ENCODE measurements at places on chromosomes 3 and 15.

- DNase-seq, result no peak
Measured at GRCh38 chr3:41125258-41125657, 74.0 kb upstream of the CTNNB1 start.

DNA sequence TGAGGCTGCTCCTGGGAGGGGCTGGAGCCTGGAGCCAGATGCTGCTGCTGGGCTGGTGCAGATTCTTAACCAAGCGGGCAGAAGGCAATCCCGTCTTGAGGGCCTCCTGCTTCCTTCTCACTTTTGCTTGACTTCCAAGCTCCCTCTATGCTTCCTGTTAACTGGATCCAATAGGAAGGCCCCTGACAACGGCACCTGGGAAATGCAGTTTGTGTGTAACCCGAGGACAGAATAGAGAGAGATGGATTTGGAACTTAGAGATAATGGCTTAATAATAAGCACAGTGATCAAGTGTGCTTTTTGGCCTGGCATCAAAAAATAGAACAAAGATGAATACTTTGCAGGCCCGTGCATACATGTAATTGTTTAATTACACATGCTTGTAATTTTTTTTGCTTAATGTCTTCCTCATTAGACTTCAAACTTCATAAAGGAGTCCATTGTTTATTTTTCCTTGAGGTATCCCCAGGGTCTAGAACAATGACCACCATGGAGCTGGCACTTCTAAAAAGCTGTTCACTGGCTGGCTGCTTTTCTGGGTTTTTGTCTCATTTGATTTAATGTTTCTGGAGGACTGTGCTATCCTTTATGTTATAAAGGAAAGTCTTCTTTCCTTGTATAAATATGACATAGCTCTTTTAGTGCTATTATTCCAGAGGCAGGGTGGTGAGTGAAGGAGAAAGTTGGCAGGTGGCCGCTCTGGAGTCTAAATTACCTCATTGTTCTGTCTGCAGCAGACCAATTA, 63.3 kb upstream of the MITF start:
- no peak for DNase-seq

GRCh38 chr3:68287101-68287500, 632.7 kb upstream of the SUCLG2 start:
- no peak for DNase-seq

DNA sequence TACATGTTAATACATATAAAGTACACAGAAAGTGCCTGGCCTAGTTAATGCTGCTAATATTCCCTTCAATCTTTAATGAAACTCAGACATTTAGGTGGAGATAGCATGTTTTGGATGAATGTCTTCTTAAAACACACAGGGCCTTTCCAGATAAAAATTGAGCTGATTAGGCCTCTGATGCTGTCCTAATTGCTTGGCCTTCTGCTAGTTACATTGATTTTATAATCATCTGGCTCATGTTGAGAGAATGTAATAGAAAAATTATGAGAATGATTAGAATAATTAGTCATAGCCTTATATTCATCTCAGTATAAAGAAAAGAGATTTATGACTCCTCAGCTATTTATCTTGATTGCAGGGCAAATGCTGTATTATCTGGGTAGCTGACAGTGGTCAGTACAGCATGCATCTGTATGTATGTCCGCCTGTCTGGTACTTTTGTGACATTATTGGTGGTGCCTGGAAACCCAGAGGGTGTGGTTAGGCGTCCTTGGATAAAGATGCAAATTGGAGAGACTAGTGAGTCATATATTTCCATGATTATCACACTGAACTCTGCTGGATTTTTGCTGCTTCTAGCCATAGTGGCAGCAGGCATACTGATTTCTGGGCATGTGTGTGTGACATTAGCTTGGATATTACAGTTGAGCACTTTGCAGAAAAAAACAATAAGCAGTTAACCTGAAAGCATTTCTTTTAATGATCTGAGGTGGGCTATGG, 120.8 kb downstream of the FEZF2 start:
- DNase-seq, result no peak

DNA sequence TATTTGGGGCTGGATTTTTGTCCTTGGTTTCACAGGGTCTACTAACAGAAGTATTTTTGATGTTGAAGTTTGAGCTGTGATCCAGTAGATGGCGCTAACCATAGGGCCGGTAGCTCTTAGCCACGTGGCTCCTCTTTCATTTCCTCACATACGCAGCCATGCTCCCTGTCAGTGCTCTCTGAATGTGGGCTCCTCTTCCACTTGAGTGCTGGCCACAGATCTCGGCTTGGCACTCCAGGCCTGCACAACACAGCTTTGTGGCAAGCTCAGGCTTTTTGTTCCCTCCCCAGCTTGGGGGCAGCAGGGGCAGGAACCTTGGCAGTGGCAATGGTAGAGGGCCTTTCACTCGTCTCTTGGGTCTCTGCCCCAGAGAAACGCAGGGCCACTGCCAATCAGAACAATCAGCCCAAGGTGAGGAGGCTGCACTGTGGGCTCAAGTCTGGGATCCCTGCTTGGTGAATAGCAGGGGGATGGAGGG, 18.6 kb upstream of the DNAAF4 start:
- peak; percentile 25 for DNase-seq

DNA sequence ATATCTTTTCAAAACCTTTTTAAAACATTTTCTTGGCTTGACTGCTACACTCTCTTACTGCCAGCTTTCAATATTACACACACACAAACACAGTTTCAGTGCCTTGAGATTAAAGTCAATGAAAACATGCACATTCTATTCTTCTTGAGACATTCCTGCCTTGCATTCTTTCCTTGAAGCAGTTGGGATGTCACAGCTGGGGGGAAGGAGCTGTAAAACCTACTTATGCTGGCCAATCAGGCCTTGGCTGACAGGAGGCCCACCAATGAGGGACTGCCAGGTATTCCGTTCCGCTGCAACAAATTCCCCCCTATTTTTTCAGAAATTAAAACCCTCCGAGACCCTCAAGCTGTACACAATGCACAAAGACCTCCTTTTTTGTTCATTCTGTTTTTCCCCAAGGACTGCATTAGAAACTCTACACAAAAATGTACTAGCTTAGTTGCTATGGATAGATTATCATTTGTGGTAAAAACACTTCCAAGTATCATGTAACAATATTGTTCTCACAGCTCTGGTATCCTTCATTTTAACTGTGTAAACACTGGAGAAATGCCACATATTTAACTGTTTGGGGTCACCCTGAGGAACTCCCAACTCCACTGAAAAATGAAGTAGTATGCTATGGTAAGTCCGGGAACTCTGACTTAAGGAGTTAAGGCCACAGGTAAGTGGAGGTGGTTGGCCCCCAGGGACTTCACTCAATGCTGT, 18.5 kb downstream of the FSTL1 start:
- DNase-seq, result no peak

DNA sequence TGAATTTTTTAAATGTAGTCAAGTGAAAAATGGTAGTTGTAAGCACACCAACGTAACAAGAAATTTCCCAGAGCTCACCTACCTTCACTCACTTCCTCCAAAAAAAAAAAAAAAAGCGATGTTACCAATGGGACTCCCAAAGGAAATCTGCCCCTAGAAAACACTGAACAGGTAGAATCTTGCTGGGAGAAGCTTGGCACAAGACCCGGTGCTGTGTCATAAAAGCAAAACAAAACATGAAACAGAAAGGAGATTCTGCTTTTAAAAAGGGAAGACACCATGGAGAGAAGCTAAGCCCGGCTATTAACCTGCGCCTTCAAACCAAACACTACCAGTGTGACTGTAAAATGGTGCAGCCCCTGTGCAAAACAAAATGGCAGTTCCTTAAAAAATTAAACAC, 40.5 kb downstream of the PGPEP1L start:
- DNase-seq, result no peak

DNA sequence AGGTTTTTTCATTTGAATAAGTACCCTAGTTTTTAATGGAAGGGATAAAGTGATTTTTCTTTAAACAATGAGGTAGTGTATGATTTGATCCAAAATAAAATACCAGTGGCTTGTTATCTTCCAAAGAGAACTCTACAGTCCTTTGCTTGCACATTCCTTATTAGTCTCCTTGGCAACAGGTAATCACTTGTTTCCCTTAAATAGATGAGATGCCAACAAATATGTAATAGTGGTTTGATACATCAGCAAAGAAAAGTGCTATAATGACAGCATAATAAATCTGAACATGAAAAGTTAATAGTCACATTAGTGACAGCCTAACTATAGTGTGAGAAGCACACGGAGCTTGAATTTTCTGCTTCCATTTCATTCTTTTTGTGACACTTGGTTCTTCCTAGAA, 360.2 kb downstream of the ZNF385D start:
- peak; percentile 41 for DNase-seq

GRCh38 chr15:79093352-79093935, 2.9 kb upstream of the RASGRF1 start:
- DNase-seq, result no peak

- DNase-seq, result no peak
Measured at GRCh38 chr3:126551121-126551838, 7.5 kb downstream of the C3orf22 start.

DNA sequence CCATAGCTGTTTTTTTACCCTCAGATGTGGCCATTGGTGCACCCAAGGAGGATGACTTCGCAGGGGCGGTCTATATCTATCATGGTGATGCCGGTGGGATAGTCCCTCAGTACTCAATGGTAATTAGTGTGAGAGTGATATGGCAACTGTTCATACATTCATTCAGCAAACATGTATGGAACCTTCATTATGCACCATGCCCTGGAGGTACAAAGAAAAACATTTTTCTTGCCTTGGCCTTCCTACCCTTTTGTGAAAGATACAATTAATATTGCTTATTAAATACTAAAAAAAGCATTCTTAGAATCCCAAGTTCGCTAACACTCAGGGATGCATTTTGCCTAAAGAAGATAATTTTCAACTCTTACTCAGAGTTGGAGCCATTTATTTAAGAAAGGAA, 342.4 kb upstream of the CTDSPL start:
- no peak for DNase-seq

DNA sequence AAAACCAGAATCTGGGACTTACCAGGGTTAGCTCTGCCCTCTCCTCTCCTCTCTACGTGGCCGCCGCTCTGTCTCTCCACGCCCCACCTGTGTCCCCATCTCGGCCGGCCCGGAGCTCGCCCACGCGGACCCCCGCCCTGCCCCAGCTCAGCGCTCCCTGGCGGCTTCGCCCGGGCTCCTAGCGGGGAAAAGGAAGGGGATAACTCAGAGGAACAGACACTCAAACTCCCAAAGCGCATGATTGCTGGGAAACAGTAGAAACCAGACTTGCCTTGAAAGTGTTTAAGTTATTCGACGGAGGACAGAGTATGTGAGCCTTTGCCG, 5.4 kb downstream of the ISL2 start:
- DNase-seq, result no peak

- no peak for DNase-seq
Measured at GRCh38 chr3:124552224-124552623, 178.0 kb upstream of the UMPS start.

GRCh38 chr3:189638276-189639031, 7.3 kb downstream of the TP63 start:
- no peak for DNase-seq

DNA sequence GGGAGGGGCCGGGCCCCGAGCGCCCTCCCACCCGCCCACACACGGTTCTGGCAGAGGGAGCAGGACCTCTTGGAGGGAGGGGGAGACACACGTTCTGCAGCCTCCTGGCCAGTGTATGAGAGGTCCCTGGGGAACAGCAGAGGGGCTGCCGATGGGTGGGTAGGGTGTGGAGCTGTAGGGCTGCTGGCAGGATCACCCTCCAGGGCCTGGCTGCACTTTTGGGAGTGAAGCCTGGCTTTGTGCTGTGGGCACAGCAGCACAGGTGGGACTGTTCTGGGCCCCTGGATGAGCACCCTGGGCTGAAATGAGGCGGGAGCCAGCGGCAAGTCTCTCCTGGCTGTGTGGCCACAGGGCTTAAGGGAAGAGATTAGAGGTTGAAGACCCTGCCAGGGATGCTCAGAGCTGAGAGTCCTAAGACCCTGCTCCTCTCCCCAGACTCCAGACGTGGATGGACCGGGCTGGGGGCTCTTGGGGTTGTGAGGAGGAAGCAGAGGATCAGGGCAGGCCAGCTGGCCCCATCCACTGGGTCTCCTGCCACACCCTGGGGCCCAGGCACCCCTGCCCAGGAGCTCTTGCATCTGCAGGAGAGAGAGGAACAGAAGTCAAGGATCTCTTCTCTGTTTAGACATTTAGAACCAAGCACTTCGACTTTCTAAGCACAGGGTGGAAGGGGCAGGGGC, 45.2 kb downstream of the RGMA start:
- DNase-seq, result no peak

- DNase-seq, result no peak
Measured at GRCh38 chr3:189053322-189053721, 118.4 kb upstream of the TPRG1 start.

GRCh38 chr3:14980689-14981088, 33.3 kb downstream of the NR2C2 start:
- DNase-seq, result no peak

GRCh38 chr3:129628169-129628522, 21.7 kb upstream of the PLXND1 start:
- no peak for DNase-seq

DNA sequence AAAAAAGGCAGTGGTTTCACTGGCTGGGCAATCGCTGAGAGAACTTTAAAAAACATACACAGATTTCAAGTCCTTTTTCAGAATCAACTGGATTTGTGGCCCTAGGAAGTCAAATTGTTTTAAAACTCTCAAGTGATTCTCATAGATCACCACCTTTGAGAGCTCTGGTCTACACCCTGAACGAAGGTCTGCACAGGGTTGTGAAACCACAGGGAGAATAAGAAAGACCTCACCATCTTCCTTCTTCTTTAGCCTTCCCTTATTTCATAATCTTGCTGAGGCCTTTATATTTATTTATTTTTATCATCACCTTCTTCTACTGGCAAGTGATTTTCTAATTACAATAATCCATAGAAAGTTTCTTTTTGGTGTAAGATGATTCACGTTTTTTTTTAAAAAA, 58.1 kb downstream of the FOXP1 start:
- DNase-seq, result no peak

DNA sequence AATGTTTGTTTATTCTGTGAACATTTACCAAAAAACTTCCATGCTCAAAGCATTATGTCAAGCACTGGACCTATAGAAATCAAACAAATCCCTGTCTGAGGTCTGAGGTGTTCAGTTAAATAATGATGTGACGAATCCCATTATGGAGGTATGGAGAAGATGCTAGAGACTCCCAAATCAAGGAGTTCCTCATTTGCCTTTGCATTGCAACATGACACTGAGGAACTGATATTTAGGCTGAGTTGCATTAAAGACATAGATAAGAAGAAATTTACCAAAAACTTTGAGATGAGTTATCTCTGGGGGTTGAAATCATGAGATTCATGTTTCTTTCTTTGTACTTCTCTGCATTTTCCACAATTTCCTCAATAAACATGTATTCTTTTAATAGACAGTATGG, 16.0 kb downstream of the CD200 start:
- DNase-seq, result no peak

DNA sequence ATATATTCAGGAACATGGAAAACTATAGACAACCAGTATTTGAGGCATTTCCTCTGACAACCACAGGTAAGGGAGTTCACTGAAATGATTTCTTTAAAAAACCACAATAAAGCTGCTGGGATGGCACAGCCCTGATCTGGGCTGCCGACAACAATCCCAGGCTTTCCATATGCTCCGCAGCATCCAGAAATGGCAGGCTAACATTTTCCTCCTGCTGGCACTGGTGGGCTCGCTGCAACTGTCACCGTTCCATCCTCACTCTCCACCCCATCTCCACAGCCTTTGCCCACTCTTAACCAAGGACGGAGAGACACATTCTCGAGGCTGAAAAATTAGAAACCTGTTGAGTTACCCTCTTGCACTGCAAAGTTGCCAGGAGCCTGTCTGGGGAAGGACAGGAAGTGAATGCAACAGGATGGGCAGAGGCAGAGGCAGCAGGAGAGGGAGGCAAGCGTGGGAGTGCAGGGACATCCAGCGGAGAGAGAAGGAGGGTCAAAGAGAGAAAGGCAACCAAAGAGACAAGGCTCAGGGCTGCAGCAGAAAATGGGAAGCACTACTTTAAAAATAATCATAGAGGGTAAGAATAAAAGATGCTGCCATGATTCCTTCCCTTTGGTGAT, 79.0 kb upstream of the ARRDC4 start:
- no peak for DNase-seq
